Activated CD4-positive, alpha-beta T cell treated with anti-CD3 and anti-CD28 coated beads, Interleukin-2, amount 50 U/mL, for 16 hours (primary cell): ENCODE measurements at places on chromosomes 7 and 10.
A peak's percentile ranks its signal among the peaks of the same experiment; 100 is the strongest.

- no peak for DNase-seq
These were observed 88.3 kb downstream of the SLC25A13 start for GRCh38 chr7:96233528-96234154.

GRCh38 chr10:123882681-123883445, 8.7 kb downstream of the CPXM2 start:
- no peak for DNase-seq

- no peak for DNase-seq
These were observed 234.3 kb upstream of the PHF14 start for GRCh38 chr7:10739401-10739800.

- no peak for DNase-seq
These were observed 11.6 kb downstream of the LBX1 start for GRCh38 chr10:101217450-101218281.

GRCh38 chr7:30018451-30018850, 8.1 kb downstream of the FKBP14 start:
- DNase-seq: no peak

DNA sequence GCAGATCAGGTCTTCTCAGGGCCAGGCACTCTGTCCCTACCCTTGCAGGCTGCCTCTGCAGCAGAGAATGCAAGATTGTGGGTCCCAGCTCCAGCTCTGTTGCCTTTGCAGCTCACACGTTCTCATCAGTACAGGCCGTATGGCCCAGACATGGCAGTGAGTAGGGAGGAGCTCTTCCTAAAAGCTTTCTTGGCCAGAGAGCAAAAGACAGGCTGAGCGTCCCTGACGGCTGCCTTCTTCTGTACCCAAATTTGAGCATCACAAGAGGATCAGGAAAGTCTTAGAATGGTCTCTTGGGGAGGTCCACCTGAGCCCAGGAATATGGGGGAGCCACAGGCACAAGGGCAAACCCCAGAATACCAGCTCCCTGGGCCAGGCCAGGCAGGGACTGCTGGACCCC, 266.3 kb upstream of the ZMIZ1 start:
- no peak for DNase-seq

DNA sequence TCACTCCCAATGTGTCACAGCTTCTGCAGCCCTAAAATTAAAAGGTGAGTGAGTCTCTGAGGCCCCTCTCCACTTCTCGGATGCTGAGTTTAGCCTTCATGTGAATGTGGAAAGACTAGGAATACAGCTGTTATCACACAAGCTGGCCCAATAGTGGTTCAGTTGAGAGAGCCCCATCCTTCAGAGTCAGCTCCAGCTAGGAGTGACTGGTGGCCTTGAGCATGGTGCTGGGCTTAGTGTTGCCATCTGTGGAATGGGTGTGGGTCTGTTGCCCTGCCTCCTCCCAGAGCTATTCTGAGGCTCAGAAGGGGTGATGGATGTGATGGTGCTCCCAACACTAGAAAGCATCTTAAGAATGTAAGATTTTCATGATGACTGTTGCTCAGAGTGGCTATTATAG, 55.8 kb downstream of the FIGNL1 start:
- no peak for DNase-seq

GRCh38 chr7:130912082-130912861, 178.3 kb upstream of the KLF14 start:
- DNase-seq: no peak

DNA sequence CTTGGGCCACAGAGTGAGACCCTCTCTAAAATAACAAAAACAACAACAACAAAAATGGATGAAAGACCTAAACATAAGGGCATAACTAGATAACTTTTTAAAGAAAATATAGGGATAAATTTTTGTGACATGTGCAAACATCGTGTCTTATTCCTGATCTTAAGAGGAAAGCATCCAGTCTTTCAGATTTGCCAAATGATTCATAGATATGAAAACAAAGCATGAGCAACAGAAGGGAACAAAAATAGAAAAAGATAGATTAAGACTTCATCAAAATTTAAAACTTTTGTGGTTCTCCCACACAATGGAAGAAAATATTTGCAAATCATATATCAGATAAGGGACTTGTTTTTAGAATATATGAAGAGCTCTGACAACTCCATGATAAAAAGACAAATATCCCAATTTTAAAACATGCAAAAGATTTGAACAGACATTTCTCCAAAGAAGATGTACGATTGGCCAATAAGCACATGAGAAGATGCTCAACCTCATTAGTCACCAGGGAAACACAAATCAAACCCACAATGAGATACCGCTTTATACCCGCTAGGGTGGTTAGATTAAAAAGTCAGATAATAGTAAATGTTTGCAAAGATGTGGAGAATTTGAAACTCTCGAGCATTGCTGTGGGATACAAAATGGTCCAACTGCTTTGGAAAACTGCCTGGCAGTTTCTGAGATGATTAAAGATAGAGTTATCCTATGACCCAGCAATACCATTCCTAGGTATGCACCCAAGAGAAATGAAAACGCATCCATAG, 20.3 kb downstream of the PPIF start:
- no peak for DNase-seq

- DNase-seq: no peak
These were observed 88.9 kb downstream of the C1GALT1 start for GRCh38 chr7:7271094-7271874.

- no peak for DNase-seq
These were observed 41.0 kb upstream of the ZNF518A start for GRCh38 chr10:96089116-96089515.

DNA sequence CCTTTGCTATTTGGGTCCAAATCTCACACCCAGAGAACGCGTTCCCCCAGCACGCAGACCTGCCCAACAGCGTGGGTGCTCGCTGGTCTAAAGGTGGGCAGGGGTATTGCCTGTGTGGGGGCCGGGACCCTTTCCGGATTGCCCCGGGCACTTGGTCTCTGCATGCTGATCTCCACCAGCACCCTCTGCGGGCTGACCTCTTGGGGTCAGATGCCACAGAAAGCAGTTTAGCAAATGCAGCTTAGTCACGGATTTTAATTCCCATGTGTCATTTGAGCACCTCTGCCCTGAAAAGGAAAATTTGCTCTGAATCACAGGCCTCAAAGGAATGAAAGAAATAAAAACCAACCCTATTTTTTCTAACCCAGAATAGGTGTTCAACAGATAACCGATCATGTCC, 46.7 kb downstream of the PKD1L1 start:
- no peak for DNase-seq

DNA sequence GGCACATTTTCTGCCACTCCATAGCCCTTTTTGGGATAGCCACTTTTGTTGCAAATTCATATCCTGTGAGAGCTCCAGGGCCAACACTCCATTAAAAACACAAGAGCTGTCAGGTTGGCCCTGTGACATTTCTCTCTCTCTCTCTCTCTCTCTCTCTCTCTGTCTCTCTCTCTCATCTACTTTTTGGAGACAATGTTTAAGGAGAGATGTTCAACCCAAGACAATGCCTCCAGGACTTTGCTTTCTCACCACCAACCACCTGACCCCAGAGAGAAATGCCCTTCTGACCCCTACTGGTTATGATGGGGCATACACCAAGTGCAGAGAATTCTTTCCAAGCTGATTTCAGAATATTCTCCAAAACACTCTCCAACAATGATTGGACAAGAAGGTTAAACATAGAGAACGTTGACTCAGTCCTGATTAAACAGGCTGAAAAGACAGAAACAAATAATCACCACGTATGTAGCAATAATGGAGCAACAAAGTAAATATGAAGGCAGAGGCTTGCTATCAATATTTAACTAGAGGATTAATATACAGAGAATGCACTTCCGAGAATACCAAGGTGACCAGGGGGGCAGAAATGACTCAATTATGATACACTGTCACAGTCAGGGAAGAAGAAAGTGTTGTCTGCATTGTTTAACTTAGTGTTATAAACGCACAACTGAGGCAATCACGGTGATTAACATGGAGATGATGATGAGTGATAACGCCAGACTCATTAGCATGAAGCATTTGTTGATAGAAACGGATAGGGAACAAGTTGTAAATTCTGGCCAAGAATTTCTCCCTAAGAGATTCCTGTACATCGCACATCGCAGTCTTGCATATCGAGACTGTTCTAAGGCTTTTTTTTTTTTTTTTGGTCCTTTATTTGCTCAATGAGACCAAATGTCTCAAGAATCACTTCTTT, 178.5 kb downstream of the NRP1 start:
- DNase-seq: peak; percentile 84
